ENCODE measurements at places on chromosomes 7 and 10. TPM values are rescaled to one million over a fixed set of nuclear protein-coding genes. Genes with fewer than 3 reads are reported as not detected.

- peak; percentile 57 for DNase-seq
These were observed 26.7 kb downstream of the SHH start for GRCh38 chr7:155785536-155785935.

- DNase-seq = no peak
These were observed 9.1 kb downstream of the ADCYAP1R1 start for GRCh38 chr7:31061185-31061584.

- no peak for DNase-seq
These were observed 15.8 kb downstream of the GTPBP4 start for GRCh38 chr10:1003884-1004670.

GTF2I gene
- total RNA-seq = 156 TPM

GRCh38 chr7:25083201-25083600 lies 41.9 kb downstream of the CYCS start:
- DNase-seq = peak; percentile 24

DNA sequence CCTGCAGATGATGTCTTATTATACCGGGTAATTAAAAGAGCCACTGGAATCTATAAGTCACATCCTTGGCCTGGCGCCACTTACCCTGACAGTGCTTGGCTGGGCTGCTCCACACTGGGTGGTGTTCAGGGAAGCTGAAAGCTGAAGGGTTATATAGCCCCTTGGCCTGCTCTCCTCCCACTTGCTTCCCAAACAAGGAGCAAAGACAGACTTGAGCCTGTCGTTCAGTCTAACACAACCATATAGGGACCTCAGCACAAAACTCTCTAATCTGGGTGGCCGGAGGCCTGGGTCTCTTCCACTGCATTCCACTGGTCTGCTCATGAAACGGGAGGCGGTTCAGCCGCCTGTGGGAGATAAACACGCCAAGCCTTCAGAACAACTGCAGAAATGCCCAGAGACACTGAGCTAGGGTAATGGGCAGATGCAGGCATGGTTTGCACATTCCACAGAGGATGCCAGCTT lies at the start of gene ACTA2:
Gene ACTA2 (minus strand): TSS at position 127 of the 465 bp plus-strand sequence. CDS start 3,843 bp downstream, outside the sequence.
- peak; percentile 43 for DNase-seq

Data from M059J (cell line).